ENCODE measurements at places on chromosomes 1 and 21.

- no peak for DNase-seq
These were observed 98.1 kb downstream of the TNNI3K start for GRCh38 chr1:74333244-74333643.

DNA sequence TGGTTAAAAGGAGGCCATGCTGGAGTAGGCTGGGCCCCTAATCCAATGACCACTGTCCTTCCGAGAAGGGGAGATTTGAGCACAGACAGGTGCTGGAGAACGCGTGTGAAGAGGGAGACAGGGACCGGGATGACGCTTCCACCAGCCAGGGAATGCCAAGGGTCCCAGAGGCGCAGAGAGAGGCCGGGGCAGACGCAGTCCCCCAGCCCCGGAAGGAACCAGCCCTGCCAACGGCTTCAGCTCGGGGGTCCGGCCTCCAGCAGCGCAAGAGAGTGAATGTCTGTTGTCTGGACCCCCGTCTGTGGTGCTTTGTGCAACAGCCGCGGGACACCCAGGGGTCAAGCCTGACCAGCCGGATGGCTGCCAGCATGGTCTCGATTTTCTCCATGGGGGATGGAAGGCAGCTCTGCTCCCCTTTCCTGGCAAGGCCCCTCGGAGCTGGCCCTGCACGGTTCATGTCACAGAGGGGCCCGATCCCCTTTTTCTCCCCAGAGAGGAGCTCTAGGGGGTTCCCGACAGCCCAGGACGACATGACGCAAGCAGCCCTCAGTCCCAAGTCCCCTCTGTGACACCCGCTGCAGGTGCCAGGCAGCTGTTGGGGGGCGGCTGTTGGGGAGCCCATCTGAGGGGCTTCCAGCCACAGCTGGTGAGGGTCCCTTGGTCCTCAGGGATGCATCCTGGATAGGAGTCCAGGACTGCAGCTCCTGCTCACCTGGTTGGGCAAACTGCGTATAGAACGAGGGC lies 73.5 kb downstream of the SIK1 start:
- no peak for DNase-seq

DNA sequence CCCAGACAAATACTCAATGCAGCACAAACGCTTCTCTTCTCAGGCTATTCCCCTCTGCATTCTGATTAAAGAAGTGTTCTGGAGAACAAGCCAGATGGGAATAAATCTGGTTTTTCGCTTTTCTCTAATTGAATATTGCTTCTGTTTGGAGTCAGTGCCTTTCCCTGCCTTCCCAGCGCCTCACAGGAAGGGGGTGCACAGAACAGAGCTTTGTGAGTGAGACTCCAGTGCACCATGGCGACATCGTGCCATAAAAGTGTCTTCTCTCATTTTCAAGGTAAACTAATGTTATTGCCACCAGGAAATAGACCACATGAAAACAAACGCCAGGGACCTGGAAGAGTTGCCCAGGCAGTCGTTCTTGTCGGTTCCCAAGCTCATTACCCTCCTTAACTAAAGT lies 43.6 kb upstream of the SLC45A1 start:
- DNase-seq = no peak

DNA sequence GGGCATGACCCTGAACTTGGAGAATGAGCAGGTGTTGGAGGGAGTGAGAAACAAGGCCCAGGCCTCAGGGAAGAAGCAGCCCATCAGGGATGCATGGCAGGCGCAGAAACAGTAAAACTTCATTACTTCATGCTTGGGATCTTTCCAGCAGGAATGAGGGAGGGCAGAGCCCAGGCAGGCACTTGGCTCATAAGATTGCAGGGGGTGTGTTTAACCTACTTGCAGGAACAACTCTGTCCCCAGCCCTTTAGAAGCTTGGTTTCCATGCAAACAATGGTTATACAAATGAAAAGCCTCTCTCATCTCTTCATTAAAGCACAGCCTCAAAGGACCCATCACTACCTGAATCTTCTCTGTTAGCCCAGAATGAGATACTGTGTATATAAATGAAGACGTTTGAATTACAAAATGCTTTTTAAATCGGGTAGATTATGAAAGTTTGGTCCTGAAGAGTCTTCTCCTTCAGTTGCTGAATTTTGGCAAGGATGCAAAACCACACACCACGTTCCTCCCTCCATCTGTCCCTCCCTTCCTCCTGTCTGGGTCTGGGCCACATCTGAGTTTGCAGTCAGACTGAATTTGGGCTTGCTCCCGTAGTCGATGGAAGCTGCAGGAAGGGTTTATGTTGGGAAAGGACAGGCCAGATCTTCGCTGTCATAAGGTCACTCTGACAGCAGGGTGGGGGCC lies 154.4 kb upstream of the KLHDC7A start:
- no peak for DNase-seq

DNA sequence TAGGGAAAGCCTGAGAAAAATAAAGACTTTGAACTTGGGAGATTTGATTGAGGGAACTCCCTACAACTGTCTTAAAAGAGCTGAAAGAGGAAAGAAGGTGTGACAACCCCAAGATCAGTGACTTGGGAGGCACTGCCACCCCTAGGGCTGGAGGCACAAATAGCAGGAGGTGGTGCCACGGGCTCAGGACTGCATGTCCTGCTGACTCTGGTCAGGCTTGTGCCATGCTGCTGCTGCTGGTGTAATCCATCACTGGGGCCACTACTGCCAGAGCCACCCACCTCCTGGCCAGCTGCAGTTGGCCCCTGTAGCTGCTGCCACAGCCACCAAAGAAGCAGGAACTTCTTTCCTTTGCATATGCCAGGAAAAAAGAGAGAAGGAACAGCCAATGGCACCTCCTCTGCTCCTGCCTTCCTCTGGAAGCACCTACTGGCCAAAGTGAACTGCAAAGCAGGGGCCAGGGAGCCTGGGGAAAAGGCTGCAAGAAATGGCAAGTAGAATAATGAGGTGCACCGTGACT lies 730.3 kb downstream of the PTPRU start:
- no peak for DNase-seq

DNA sequence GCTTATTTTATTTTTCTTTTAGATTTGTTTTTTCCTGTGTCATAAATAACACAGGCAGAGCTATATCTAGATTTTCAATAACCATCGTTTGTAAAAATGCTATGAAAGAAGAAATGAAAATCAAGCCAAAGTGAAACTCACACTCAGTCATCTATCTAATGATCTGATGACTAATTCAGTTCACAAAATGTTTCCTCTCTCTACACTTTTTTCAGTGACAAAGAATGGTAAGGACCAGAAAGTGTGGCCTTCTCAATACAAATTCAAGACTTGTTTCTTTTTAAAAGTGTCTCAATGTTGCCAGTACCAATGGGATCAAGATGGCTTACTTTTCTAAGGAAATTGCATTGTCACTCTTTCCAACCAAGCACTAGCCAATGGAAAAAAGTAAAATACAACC lies 282.8 kb upstream of the PKN2 start:
- no peak for DNase-seq

DNA sequence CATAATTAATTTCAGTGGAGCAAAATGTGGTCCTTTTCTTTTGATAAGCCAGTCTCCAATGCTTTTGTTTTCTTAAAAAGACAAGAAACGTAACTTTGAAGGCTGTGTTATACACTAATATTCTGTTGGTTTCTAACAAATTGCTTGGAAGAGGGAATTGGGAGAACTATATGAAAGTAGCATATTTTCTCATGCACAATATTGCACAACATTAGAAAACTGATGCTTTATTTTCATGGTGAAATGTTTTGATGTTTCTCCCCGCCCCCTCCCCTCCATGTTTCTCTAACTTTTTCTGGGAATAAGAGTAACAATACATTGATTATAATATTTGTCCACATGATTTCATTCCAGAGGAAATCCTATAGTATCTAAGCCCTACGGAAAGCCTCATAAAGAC lies 115.4 kb downstream of the OLFML2B start:
- no peak for DNase-seq

- DNase-seq = peak; percentile 77
These were observed 219.2 kb downstream of the RERE start for GRCh38 chr1:8598060-8598724.

DNA sequence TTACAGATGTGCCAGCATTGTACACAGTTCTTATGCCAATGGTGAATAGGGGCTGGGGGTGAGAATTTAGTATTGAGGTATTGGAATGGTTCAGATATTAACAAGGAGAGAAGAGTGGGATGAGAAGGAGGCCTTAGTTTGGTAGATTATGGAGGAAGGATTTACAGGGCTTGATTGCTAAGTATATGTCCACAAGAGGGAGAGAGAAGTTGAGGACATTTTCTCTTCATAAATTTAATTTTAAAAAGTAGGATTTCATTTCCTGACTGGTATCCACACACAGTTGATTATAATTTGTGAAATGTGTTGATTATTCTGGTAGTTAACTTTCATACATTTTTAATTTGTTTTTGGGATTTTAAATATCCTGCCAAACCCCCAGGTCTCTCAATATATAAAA lies 213.0 kb downstream of the ADGRL2 start:
- DNase-seq = no peak

DNA sequence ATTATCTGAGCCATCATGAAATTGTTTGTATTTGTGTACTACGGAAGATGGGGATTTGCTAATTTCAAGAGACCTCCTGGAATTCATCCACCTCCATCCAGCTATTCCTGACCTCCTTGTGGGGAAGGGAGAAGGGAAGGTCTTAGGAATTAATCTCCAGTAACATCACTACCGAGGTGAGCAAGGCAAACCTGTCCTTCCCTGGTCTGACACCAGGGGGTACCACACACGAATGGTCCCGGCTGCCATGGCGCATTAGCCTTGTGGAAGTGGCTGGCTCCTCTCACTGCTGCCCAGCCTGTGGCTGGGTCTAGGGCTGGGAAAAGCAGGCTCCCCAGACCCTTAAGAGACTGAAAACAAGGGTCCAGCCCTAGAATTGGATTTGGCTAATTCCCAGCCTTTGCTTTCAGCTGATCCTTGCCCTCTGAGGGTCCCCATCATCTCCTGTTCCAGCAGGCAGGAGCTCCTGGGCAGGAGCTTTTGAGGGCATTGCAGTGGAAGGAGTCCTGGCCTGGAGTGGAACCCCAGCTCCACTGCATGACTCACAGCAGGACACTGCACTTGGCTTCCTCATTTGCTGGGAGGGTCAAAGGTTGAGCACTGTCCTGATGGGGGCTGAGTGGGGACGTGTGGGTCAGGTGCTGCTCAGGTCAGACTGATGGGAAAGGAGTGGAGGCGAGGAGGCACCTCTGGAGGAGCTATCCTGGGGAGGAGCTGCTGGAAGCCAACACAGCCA lies 34.8 kb downstream of the RIMS3 start:
- peak; percentile 32 for DNase-seq

DNA sequence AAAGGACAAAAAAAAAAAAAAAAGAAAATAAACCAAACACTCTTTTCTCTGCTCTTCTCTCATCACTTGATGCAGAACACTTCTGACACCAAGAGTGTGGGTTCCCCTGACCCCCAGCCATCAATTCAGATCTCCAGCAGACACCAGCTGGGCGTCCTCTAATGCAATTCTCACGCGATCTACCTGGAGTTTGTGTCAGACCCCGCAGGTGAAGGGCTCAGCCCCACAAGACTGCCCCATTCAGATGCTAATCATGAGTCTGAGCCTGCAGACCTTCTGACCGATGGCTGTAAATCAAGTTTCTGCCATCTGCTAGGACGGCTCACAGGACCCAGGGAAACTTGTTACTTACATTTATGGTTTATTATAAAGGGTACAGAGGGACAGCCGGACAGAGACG lies 133.6 kb upstream of the C1orf174 start:
- DNase-seq = no peak

DNA sequence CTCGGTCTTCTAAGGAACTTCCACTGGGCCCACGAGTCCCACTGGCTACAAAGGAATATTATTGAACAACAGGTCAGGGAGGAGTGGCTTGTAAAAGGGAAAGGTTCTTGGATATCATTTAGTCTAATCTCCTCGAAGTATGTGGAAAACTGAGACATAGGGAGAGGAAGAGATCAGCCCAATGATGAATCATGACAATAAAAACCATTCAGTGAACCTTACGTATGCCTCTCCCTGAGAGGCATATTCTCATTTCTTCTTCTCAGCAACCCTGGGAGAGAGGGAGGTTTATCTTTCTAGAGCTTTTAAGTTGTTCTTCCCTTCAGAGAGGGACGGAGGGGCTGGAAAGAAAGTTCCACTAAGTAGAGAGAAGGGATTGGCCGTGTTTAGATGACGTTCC lies 5.3 kb upstream of the MOB3C start:
- no peak for DNase-seq

- DNase-seq = peak; percentile 39
These were observed at the start of gene ILDR2 for GRCh38 chr1:166975361-166976129. ILDR2 (minus strand) TSS chr1:166975540; CDS start chr1:166975268, 272 bp downstream.
